ENCODE measurements at places on chromosomes 4 and X.

DNA sequence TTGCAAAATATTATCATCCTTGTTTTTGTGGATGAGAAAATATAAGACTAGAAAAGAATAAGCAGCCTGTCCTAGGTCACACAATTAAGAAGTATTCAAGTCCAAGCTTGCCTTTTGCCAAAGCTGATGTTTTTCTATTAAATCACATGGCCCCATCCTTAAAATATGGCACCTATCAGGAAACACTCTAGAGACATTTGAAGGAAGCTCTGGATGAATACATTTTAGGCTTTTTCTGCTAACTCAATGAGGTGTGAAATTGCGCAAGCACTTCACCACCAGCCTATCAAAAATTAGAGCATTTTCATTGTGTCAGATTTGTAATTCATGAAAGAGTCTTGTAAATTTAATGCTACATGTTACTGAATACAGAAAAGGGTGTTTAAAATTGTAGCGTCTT lies 251.1 kb upstream of the MAD2L1 start:
- no peak for DNase-seq

DNA sequence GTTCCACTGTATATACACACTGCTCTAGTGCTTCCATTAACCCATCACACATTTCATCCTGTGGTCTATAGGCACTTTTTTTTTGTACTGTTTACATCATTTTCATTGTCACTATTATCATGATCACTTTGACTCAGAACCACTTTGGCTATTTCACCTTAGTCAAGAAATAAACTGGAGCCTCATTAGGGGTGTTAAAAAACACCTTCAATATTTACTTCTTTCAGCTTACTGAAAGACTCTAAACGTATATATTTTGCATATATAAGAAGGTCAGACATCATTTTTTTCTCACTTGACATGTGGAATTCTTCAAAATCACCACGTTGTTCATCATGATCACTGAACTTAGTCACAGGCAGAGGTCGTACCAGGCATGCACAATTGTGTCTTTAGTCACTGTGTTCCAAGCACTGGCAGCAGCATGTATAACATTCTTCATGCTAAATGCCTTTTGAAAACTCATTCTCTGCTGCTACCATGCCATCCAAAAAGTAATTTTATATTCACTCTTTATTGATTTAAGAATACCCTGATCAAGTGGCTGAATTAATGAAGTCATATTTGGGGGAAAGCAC lies 229.2 kb upstream of the ARSJ start:
- DNase-seq, result no peak

GRCh38 chrX:118964252-118964651 lies 10.2 kb upstream of the LONRF3 start:
- DNase-seq, result no peak

DNA sequence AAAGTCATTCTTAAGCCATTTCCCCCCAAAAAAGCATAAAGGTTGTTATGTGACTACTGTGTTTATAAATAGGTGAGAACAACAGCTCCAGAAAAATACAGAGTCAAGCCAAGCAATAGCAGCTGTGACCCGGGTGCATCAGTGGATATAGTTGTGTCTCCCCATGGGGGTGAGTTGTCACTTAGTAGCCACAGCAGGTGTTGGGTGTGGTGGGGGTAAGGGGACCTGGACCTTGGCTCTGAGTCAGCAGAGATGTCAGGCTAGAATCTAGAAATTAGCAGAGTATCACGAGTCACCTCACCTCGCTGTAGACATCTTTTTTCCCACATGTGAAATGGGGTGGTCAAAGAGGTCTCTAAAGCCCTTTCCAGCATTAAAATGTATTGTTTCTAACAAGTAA lies 42.4 kb downstream of the MOSPD2 start:
- no peak for DNase-seq

GRCh38 chrX:22126327-22126726 lies 94.2 kb downstream of the PHEX start:
- no peak for DNase-seq
